Omental fat pad (tissue), 4 donors: ENCODE measurements at places on chromosomes 4 and X. TPM values are rescaled to one million over a fixed set of nuclear protein-coding genes. Genes with fewer than 3 reads are reported as not detected.

DNA sequence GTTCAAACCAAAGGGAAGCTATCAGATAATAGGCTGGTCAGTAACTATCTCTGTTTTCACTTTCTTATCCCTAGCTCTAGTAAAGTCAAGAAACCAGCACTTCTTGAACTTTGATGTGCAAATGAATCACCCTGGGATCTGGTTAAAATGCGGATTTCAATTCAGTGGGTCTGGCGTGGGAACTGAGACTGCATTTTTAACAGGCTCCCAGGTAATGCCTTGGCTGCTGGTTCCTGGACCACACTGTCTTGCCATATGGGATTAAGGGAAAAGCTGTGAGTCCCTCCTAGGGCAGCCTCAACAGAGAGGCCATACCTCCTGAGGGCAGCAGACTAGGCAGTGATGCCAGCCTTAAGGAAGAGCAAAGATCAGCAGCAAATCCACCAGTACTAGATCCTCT is 1.7 kb downstream of the RNF175 start:
- no peak for DNase-seq

The IL21 gene
- total RNA-seq, result not detected

- no peak for DNase-seq
Observed at GRCh38 chr4:153244969-153245368, 40.7 kb downstream of the TRIM2 start.

The CCSER1 gene
- total RNA-seq, result 8.9 TPM

DNA sequence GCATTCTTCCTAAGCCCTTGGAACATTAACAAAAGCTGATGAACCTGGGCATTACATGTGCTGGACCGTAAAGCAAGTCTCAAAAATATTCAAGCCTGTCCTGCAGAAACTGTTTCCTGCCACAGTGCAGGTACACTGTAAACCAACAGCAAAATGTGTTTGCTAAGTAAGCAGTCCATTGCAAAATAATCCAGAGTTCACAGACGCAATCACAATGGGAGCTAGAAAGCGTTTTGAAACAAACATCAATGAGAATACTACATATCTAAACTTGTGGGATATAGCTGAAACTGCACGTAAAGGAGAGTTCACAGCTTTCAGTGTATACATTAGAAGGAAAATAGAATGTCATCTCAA is 61.6 kb downstream of the RGS12 start:
- no peak for DNase-seq

DNA sequence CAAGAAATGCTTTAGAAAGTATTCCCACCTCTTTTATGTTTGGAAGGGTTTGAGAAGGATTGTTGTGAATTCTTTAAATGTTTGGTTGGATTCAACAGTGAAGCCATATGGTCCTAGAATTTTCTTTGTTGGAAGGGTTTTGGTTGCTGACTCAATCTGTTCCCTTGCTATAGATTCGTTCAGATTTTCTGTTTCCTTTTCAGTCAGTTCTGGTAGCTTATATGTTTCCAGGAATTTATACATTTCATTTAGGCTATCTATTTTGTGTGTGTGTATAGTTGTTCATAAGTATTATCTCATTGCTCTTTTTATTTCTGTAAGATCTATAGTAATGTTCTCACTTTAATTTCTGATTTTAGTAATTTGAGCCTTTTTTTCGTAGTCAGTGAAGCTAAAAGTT is 114.4 kb downstream of the MSN start:
- DNase-seq, result no peak

The INTU gene
- 10.6 TPM for total RNA-seq
